ENCODE measurements at places on chromosomes 3 and 15. TPM values are rescaled to one million over a fixed set of nuclear protein-coding genes. Genes with fewer than 3 reads are reported as not detected.

DNA sequence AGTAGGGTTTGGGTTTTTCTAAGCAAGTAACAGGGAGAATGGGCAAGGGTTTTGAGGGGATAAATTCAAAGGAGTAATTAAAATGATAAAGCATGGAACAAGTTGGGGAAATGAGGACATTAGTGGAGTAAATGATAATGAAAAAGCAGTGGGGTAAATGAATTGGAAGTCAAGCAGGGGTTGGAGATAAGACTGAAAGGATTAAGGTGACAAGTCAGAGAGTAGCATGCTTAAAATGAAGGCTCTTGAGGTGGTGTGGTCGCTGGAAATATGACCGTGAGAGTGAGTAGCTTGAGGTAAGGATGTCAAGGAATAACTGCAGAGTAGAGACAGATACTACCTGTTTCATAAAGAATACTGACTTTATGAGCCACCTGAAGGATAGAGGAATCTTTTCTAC is 408.5 kb downstream of the TBC1D5 start:
- H3K27me3 ChIP-seq: no peaks in the 10 kb centered on the region
- no peak for DNase-seq
- H3K36me3 ChIP-seq: no peaks in the 10 kb centered on the region

SLC6A20 gene
- 7.5 TPM for total RNA-seq

GRCh38 chr15:71891026-71891425 is 80.7 kb downstream of the NR2E3 start:
- no peak overlapping the region for H3K27ac ChIP-seq
- no peaks in the 10 kb centered on the region for H3K4me1 ChIP-seq
- DNase-seq: no peak
- H3K4me3 ChIP-seq: no peak overlapping the region

GRCh38 chr3:149197669-149198068 is 24.0 kb downstream of the CP start:
- H3K27ac ChIP-seq: no peak overlapping the region
- no peak overlapping the region for H3K4me3 ChIP-seq
- no peaks in the 10 kb centered on the region for H3K4me1 ChIP-seq

AGBL1 gene
- total RNA-seq: 0.06 TPM

OSBPL10 gene
- total RNA-seq: 2.1 TPM

Measured in pancreas (tissue), 10 donors.